OCI-M1 (cell line): ENCODE measurements at places on chromosomes 1 and 21.
A peak's percentile ranks its signal among the peaks of the same experiment; 100 is the strongest.

DNA sequence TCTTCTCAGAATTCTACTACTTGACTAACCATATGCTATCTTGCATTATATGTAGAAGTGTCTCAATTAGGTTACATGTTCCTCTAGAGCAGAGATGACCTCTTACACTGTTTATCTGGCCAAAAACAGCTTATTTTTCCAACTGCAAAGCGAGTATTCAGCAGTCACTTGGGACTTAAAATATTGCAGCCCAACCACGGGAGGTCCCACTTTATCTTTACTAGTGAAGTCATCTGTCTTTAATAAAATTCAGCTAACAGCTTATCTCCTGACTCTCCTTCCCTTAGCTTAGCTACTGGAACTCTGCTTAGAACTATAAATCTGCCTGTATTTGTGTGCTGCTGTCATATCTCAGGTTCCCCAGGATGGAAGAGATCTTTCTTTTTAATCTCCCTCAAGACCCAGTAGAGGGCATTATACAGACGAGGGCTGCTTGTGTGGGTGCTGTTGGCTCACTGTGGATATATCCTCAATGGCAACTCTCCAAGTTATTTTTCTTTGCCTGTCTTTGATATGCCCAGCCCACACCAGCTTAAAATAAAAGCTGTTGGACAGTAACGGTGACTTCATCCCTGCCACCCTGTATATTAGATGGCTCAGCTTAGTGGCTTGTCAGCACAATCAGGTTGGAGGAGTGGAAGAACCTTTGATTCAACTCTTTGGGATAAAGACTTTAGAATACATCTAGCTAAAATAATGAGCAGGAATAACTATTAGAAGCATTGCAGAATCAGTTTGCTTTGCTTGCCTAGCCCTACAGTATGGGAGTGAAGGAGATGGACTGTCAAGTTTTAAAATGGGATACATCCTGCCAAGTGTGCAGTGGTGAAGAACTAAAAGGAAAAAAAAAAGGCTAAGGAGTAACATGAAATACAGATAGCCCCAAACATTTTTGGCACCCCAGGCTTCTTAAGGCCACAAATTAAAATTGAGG lies 9.6 kb downstream of the ENSA start:
- peak; percentile 90 for DNase-seq

GRCh38 chr21:45709696-45710268 lies 66.3 kb downstream of the PCBP3 start:
- DNase-seq = no peak

GRCh38 chr1:2126331-2127186 lies 68.0 kb downstream of the FAAP20 start:
- no peak for DNase-seq

DNA sequence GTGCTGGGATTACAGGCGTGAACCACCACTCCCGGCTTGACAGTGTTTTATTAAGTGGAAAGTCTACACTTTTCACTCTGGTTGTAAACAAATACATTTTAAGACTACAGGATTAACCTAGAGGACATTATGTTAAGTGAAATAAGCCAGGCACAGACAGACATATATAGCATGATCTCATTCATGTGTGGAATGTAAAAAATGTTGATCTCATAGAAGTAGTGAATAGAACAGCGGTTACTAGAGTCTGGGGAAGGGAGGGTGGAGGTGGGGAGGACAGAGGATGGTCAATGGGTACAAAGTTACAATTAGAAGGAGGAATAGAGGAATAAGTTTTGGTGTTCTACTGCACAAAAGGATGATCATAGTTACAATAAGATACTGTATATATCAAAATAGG lies 16.9 kb downstream of the CTH start:
- no peak for DNase-seq

- DNase-seq = no peak
Observed at GRCh38 chr1:87115317-87115890, 201.0 kb downstream of the HS2ST1 start.

DNA sequence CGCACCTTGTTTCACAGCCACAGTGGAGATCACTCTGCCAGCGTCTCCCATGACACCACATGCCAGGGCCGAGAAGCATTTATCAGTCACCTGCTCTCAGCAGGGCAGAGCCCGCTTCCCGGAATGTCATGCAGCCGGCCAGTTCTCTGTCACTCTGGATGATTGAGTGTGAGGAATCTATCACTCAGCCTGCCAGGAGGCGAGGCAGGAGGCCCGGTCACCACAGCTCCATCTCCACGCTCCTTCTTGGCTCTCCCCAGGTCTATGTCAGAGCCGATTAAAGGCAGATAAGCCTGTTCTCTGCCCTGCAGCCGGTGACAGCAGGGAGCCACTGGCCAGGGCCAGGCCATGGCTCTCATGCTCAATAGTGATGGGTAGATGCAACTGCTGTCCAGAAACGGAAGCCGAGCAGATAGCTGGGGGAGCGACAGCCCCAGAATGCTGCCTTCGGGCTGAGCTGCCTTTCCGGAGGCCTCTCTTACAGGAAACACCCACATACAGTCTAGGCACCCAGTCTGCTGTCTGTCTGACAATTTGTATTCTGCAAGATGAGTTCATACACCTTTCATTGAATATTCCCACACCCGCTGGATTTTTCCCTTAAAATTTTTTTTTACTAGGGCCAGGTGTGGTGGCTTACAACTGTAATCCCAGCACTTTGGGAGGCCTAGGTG lies 64.1 kb downstream of the ACTL8 start:
- DNase-seq = no peak
